ENCODE measurements at places on chromosomes 2 and 18.
A peak's percentile ranks its signal among the peaks of the same experiment; 100 is the strongest.

GRCh38 chr2:224072541-224073188, 33.6 kb upstream of the SERPINE2 start:
- H3K27ac ChIP-seq, result no peak overlapping the region
- no peak for DNase-seq
- H3K4me3 ChIP-seq, result no peak overlapping the region
- no peaks in the 10 kb centered on the region for H3K36me3 ChIP-seq

- peaks cover 7% of the 10 kb centered on the region for H3K36me3 ChIP-seq
- no peak for DNase-seq
- H3K27me3 ChIP-seq, result no peaks in the 10 kb centered on the region
- no peak overlapping the region for H3K27ac ChIP-seq
- H3K4me3 ChIP-seq, result no peak overlapping the region
Observed at GRCh38 chr2:230812033-230812432, 52.7 kb upstream of the ITM2C start.

DNA sequence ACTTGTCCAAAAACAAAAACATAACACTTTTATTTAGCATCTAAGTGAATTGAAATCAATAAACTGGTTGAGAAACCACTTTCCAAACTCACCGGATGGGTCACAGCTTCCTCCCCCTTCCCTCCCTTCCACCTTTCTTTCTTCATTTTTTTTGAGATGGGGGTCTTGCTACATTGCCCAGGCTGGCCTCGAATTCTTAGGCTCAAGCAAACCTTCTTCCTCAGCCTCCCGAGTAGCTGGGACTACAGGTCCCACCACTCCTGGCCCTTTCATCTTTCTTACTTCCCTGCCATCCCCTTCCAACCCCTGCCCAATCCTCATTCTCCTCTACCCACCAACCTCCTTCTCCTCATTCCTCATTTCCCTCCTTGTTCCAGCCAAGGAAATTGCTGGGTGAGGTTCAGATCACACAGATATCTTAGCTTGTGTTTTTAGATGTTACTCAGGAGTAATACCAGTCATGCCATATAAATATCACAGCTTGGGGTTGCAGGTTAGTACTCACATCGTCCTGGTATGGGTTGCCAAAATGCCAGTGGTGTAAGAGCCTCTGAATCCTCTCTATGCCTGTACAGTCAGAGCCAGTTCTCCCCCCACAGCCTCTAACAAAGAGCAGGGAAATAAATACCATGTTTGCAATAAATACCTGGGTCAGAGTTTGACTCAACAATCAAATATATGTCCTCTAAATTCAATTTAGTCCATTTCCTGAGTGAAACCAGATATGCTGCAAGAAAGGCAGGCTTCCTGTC, 132.7 kb upstream of the NDUFV2 start:
- peaks cover 42% of the 10 kb centered on the region for H3K4me1 ChIP-seq
- no peaks in the 10 kb centered on the region for H3K27me3 ChIP-seq
- no peak overlapping the region for H3K27ac ChIP-seq
- no peak for DNase-seq
- no peaks in the 10 kb centered on the region for H3K36me3 ChIP-seq

DNA sequence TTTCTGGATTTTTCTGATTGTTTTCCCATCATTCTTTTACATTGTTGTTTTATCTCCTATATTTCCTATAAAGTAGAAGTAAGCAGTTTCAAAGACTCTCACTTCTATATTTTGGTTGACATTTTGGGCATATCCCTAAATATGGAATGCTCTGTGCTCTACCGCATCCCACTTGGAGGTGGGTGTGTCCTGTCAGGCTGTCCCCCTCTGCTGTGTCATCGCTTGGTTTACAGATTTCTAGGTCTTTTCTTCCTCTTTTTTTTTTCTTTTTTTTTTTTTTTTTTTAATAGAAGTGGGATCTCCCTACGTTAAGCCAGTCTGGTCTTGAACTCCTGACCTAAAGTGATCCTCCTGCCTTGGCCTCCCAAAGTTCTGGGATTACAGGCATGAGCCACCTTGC, 13.3 kb downstream of the DGKD start:
- H3K36me3 ChIP-seq, result no peaks in the 10 kb centered on the region
- DNase-seq, result no peak
- no peaks in the 10 kb centered on the region for H3K4me1 ChIP-seq
- no peak overlapping the region for H3K4me3 ChIP-seq
- H3K27me3 ChIP-seq, result no peaks in the 10 kb centered on the region

DNA sequence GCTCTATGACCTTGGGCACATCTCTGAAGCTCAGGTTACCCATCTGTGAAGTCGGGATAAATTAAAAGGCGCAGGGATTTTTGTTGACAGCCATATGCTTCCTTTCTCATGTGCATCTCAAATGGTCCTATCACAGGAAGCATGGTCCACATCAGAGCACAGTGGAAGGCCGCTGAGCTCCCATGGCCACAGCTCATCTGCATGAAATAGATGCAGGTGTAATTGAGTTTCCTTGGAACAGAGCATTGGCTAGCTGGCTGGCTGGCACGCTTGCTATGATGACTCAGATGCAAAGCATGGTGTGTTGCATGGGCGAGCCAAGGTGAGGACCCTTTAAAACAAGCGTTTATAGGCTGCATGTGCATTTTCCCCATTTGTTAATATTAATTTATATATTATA, 79.3 kb downstream of the TXNL1 start:
- no peak overlapping the region for H3K27ac ChIP-seq
- no peaks in the 10 kb centered on the region for H3K27me3 ChIP-seq
- H3K36me3 ChIP-seq, result no peaks in the 10 kb centered on the region
- H3K4me1 ChIP-seq, result no peaks in the 10 kb centered on the region
- no peak for DNase-seq

GRCh38 chr2:237354892-237355291, 59.1 kb downstream of the COL6A3 start:
- no peak overlapping the region for H3K27ac ChIP-seq
- H3K27me3 ChIP-seq, result no peaks in the 10 kb centered on the region
- no peaks in the 10 kb centered on the region for H3K36me3 ChIP-seq
- no peak overlapping the region for H3K4me3 ChIP-seq
- no peak for DNase-seq

DNA sequence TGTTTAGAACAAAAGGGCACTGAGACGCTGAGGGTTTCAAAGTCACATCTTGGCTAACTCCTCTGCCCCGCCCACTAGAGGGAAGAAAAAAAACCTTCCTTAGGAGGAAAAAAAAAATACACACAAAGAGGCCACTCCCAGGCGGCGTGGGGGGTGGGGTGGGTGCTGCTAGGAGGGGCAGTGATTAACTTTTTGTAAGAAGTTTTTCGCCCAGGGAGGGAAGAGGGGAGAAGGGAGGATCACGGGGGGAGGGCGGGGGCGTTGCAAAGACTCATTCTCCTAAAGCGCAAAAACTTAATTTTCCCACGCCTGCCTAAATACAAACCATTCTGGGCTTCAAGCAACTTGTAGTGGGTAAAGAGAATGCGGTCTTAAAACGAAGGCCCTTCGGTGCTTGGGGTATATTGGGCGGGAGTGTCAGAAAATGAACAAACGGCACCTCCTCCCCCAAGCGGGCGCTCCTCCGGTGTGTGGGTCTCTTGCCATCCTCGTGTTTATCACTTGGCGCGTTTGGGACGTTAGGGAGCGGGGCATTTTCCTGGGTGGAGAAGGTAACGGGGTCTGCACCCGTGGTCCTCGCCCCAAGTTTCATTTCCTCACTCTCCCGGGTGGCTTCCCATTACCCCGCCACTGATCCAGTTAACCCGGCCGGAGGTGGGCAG, 1.7 kb downstream of the CXCR4 start:
- peaks cover 24% of the 10 kb centered on the region for H3K27me3 ChIP-seq
- peak; percentile 51 for DNase-seq
- H3K4me1 ChIP-seq, result peaks cover 12% of the 10 kb centered on the region
- peaks cover 19% of the 10 kb centered on the region for H3K36me3 ChIP-seq

DNA sequence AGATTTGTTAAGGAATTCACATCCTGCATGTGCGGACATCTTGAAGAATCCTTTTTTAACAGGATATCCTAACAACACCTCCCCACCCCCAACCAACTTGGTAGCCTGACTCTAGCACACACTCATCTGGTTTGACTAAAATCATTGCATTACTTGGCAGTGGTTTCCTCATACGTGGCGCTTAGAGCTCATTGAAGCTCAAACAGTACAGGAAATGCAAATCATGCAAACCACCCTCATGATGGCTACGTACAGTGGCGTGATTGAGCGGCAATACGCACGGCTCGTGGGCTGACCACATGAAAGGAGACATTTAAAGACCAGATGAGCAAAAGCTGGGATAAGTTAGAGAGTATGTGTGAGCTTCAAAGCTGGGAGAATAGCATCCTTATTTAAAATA, 336.2 kb downstream of the ZEB2 start:
- H3K4me1 ChIP-seq, result no peaks in the 10 kb centered on the region
- no peak overlapping the region for H3K27ac ChIP-seq
- H3K4me3 ChIP-seq, result no peak overlapping the region
- DNase-seq, result no peak
- H3K36me3 ChIP-seq, result no peaks in the 10 kb centered on the region

- no peak overlapping the region for H3K27ac ChIP-seq
- no peaks in the 10 kb centered on the region for H3K36me3 ChIP-seq
- H3K4me1 ChIP-seq, result peaks cover 26% of the 10 kb centered on the region
- DNase-seq, result no peak
Observed at GRCh38 chr18:13374468-13375301, 156.1 kb downstream of the LDLRAD4 start.

- H3K36me3 ChIP-seq, result no peaks in the 10 kb centered on the region
- no peaks in the 10 kb centered on the region for H3K4me1 ChIP-seq
- H3K27me3 ChIP-seq, result no peaks in the 10 kb centered on the region
- no peak overlapping the region for H3K27ac ChIP-seq
Observed at GRCh38 chr2:38218591-38218991, 142.6 kb upstream of the CYP1B1 start.

DNA sequence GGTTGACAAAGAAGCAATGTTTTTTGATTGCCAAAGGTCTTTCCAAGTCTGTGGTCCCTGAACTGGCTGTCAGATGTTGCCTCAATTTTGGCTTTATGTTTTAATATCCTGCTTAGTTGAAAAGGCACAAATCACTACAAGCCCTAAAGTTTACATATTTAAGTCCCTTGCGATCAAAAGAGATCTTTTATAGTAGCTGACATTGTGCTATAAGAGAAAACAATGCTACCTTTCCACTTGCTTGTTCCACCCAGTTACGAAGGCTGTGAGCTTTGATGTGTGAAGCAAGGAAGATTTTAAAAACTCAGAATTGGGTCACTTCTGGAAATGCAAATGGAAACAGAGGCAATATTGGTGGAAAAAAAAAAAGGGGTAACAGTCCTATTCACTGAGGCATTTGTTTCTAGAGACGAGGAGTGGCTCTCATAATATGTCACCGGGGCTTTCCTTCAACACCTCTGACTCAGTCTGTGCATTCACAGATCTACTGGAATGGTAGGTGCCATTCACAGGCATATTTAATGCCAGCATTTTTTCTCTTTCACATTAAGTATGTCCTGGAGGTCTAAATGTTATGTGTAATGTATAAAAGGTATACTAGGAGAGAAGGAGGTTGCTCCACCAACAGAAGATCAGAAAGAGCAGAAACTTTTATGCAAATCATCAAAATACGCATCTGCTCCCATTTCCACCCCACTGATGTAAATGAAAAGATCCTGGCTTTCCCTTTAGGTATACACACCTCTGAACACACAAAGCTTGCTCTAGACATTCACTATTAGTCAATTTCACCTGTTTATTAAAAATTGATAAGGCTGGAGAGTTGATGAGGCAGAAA, 91.8 kb downstream of the TGIF1 start:
- H3K36me3 ChIP-seq, result no peaks in the 10 kb centered on the region
- H3K27me3 ChIP-seq, result no peaks in the 10 kb centered on the region
- H3K27ac ChIP-seq, result no peak overlapping the region
- H3K4me1 ChIP-seq, result no peaks in the 10 kb centered on the region
- H3K4me3 ChIP-seq, result no peak overlapping the region

GRCh38 chr2:54803783-54804751, 80.6 kb downstream of the EML6 start:
- no peak overlapping the region for H3K4me3 ChIP-seq
- H3K4me1 ChIP-seq, result no peaks in the 10 kb centered on the region
- no peaks in the 10 kb centered on the region for H3K27me3 ChIP-seq
- no peaks in the 10 kb centered on the region for H3K36me3 ChIP-seq

GRCh38 chr2:181077128-181077709, 96.8 kb downstream of the UBE2E3 start:
- no peaks in the 10 kb centered on the region for H3K27me3 ChIP-seq
- H3K27ac ChIP-seq, result no peak overlapping the region
- H3K36me3 ChIP-seq, result no peaks in the 10 kb centered on the region
- H3K4me3 ChIP-seq, result no peak overlapping the region

DNA sequence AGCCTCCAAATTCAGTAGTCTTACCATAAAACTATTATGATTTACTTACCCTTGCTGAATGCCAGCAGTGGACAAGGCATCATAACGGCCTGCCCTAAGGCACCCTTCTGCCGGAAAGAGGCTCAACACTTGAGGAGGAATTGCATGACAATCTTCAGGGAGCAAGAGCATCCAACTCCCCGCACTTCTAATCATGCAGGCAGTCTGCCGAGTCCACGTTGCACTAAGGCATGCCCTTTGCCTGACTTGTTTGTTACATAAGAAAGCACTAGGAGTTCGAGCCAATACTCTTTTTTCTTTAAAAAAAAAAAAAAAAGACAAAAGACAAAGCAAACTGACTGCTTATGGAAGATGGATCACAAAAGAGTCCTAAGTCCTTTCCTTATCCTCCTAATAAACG, 17.9 kb upstream of the SPTBN1 start:
- no peak overlapping the region for H3K27ac ChIP-seq
- H3K27me3 ChIP-seq, result no peaks in the 10 kb centered on the region
- H3K36me3 ChIP-seq, result no peaks in the 10 kb centered on the region
- no peak overlapping the region for H3K4me3 ChIP-seq

Measured in MM.1S (cell line).